ENCODE measurements at places on chromosomes 12 and 14.

DNA sequence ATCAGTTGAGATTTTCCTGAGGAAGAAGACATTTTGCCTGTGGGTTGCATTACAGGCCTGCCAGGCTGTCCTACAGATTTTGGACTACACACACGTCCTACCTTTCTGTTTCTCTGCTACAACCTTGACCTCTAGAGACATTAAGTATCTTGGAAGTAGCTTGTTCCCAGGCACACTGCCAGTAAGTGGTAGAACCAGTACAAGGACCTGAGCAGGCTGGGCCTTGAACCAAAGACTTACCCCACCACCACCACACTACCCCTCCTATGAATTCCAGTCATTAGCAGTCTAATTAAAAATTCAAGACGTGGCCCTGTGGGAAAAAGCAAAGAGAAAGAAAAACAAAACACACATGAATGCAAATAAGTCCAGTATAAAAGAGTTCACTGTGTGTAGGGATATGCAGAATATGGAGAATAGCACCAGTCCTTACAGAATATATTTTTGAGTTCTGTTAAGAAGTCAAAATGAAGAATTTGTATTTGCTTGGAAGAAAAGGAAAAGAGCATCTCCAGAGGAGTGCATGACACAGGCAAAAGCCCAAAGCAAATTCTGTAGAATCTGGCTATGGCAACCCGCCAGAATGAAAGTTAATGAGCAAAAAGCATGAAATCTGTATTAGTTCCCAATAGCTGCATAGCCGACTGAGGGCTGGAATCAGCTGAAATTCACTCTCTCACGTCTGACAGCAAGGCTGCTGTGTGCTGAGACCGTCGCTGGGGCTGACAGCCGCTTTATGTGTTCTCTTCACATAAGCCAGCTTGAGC, 74.3 kb upstream of the ST8SIA1 start:
- DNase-seq, result no peak

GRCh38 chr12:54419088-54419887, at the start of gene ITGA5:
Gene ITGA5, minus strand, starts transcription at chr12:54419266. Its CDS starts 68 bp downstream, at chr12:54419198.
- peak; percentile 53 for DNase-seq

GRCh38 chr12:8699714-8700113, 1.9 kb downstream of the RIMKLB start:
- no peak for DNase-seq

GRCh38 chr14:105087308-105087962, 22.2 kb upstream of the GPR132 start:
- peak; percentile 37 for DNase-seq

- peak; percentile 54 for DNase-seq
These were observed 64.6 kb downstream of the SUSD6 start for GRCh38 chr14:69675877-69676416.

- DNase-seq, result no peak
These were observed 174.1 kb upstream of the PRICKLE1 start for GRCh38 chr12:42763682-42764081.

DNA sequence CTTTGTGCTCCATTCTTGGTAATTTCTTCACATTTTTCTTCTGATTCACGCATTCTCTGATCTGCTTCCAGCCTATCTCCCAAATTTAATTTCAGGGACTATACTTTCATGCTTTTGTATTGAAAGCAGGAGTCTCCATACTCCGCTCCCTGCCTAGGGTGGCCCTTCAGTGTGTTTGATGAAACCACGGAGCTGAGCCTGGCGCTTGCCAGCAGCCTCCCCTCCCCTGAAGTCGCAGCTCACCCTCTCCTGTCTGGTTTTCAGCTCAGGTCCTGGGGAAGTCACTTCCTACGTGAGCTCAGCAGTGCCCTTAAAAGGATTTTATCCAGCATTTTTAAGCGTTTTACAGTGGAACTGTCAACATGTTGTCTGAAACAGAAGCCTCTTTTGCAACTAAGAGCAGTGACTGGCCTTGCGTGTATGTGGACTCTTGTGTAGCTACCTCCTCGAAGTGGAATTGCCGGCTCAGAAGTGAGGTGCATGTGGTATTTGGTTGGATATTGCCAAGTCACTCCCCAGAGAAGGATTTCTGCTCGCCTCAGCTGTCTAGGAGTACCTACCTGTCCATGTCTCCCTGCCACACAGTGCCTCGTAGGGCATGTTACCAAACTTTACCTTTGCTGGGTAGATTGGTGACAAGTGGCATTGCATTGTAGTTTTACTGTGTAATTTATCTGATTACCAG, 78.5 kb downstream of the TESC start:
- DNase-seq, result no peak

DNA sequence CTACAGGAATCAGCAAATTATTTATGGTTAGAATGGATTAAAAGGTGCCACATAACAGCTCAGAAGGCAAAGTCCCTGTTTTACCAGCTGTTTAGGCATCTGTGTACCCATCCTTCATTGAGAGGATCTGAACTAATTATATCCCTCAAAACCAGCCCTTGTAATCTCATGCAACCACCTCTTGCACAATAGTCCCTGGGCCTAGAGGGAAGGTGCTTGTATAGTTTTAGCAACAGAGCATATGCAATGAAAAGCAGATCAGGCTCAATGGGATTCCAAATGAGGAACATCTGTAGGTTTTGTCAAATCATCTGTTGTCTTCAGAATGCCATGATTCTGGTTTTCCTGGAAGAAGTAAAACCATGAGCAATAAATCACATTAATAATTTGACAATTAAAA, 26.0 kb upstream of the GLIPR1L2 start:
- no peak for DNase-seq

GRCh38 chr12:75471902-75472890, 8.4 kb upstream of the GLIPR1 start:
- DNase-seq, result no peak

DNA sequence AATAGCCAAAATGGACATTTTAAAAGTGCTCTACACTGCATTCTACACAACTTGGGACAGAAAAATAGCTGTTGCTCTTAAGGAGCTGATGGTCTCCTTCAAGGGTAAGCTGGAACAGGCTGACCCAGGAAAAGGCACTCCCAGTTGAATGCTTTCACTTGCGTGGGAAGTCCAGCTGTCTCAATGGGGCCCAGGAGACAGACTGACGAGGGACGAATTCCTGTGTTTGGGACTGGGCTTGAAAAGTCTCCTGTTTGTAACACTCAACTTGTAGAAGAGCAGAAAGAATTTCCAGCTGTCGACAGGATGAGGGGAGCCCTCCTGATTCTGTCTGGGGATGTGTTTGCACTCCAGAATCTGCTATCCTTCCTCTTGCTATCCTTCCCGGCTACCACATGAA, 180.8 kb downstream of the ZFP36L1 start:
- DNase-seq, result no peak

DNA sequence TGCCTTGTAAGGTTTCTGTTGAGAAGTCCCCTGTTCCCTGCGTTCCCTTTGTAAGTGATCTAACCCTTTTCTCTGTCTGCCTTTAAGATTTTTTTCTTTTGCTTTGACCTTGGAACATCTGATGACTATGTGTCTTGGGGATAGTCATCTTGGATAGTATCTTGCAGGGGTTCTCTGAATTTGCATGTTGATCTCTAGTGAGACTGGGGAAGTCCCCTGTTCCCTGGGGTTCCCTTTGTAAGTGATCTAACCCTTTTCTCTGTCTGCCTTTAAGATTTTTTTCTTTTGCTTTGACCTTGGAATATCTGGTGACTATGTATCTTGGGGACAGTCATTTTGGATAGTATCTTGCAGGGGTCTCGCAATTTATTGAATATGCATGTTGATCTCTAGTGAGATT, 38.2 kb upstream of the TMX1 start:
- no peak for DNase-seq

GRCh38 chr12:21815306-21816062, 41.0 kb upstream of the KCNJ8 start:
- DNase-seq, result no peak

- DNase-seq, result no peak
These were observed 82.4 kb downstream of the PPP2R5E start for GRCh38 chr14:63460680-63461369.

DNA sequence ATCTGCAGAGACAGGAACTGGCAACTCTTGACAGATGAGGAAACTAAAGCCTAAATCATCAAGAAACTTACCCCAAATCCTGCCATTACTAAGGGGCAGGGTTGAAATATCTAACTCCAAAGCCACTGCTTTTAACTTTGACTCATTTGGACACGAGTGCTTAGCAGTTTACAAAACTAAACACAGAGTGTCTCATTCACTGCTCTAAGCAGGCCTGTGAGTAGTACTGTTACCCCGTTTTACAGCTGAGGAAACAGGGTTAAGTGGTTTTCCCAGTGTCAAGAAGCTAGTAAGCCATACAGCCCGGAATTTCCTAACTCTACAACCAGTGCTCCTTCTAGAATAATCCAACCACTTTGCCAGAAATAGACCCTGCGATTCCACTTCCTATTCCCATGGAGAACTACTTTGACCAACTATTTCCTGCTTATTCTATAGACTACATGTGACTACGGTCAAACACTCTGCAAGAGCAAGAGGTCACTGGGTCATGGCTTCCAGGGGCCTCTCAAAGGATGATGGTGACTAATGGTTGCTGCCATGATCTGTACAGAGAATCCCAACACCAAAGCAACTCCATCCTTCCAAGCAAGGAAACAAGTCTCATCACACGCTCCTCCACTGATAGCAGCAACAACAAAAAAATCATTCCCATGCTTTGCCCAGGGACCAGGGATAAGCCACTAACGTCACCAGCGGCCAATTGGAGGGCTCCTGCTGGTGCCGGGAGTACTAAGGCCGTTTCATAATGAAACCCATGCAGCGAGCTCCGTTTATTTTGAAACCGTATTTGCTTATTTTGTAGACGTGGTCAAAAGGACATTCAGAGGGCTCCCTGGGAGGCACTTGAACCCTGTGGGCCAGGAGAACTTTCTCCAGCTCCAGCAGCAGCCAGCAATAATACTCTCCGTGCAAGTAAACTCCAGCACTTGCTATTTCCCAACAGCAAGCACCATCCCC, 56.3 kb downstream of the NUAK1 start:
- no peak for DNase-seq

GRCh38 chr14:90096566-90096965, 34.8 kb downstream of the KCNK13 start:
- DNase-seq, result no peak

DNA sequence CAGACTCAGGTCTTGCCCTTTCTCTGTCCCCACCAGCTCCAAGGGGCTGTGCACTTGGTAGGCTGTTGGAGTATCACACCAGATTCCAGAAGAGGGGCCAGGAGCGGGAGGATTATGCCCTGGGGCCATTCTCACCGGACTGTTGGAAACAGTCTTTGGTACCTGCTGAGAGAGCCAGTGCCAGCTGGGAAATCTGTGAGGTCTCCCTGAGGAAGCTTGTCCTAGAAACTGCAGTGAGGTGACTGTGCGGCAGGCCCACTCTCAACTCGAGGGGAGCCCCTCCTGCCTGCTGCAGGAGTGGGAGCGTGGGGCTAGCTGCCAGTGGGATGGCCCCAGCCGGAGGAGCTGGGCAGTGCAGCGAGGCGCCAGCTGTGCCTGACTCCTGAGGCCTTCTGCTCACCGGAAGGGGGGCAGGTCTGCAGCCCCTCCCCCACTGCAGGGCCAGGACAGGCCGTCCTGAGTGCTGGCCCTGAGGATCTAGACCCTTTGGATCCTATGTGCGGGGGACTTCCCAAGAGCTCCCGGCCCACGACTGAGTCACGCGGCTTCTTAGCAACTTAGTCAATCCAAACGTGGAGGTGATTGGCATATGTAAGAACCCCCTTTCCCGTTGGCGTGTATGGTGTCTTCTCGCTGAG, 295.2 kb downstream of the CACNA1C start:
- no peak for DNase-seq

DNA sequence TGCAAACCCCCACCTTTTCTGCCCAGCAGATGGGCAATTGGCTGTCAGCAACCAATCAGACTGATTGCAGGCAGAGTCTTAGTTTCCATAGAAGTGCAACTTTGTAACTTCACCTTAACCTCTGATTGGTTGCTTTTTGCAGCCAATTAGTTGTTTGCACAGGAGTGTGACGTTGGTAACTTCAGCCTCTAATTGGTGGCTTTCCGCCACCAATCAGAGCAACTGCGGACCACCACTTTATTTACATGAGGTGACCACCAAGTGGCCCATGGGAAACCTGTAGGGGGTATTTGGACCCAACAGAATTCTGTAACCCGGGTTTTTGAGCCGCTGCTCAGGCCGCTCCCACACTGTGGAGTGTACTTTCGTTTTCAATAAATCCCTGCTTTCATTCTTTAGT, 32.3 kb downstream of the CDKN1B start:
- no peak for DNase-seq

DNA sequence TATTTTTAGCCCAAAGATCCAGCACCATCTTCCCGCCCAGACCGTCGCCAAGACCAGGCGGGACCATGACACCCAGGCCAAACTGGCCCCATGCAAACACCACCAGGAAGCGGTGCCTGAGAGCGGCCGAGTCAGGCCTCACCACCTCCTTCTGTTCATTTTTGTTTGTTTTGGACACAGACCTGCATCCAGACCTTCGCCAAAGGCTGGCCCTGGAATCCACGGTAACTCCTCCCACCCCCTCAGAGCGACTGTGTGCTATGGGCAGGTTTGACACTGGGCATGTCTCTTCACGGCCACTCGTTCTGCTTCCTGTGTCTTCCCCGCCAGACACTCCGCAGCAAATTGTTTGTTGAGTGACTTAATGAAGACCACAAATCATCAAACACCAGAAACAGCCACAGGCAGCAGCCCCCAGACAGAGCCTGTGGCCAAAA, 47.1 kb downstream of the NCOR2 start:
- no peak for DNase-seq

DNA sequence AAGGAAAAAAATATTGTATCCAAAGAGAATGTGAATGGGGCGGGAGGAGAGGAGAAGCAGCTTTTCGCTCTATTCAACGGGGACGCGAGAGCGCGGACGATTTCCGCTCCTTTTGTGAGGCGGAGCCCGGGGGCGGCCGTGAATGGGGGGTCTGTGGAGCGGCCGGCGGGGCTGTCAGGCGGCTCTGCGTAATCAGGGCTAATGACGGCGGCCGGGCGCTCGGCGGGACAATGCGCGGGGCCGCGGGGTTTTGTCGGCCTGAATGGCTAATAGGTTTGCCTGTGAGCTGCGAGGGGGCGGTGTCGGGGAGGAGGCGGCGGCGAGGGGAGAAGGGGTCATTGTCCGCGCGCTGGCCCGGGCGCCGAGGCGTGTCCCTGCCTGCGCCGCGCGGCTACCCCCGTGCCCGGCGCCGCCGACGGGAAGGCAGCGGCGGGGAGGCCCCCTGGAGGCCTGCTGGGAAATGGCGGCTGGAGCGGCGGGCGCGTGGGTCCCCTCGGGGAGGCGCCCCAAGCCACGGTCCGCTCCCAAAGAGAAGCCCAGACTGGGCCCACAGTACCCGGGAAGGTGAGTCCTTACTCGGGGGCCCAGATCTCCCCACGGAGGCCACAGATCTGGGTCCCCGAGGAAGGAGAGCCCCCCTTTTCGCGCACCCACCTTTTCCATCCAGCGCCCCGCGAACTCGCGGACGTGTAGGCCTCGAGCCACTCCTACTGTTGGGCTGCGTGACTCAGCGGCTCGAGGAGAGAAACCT, 6.0 kb downstream of the SIX6 start:
- peak; percentile 47 for DNase-seq
